Suppressor macrophage treated with lipopolysaccharide for 1 hour (primary cell): ENCODE measurements at places on chromosomes 3 and 15.

GRCh38 chr15:68792901-68793766 lies 27.6 kb downstream of the ANP32A start:
- peak; percentile 33 for DNase-seq

GRCh38 chr15:75307778-75308390 lies 25.2 kb downstream of the GOLGA6D start:
- DNase-seq: no peak

- no peak for DNase-seq
Measured at GRCh38 chr15:59229453-59229852, 22.8 kb downstream of the LDHAL6B start.

- peak; percentile 82 for DNase-seq
Measured at GRCh38 chr3:113245761-113246161, 34.4 kb downstream of the BOC start.

DNA sequence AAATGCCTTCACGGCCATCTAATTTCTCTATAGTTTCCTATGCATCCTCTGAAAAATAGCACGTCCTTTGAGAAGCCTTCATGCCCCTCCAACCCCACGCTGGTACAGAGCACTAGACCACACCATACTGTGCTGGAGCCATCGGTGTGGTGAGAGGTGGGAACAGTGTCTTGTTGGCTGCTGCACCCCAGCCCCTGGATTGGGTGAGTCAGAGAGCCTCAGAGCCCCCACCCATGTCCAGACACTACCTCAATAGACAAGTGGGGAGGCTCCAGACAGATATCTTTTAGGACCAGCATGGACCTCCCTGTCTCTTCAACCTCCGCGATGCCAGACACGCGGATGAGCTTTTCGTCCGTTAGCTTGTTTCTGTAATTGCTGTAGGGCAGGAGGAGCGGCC lies 12.1 kb upstream of the TGM5 start:
- no peak for DNase-seq

- DNase-seq: no peak
Measured at GRCh38 chr3:62546266-62546665, 172.9 kb upstream of the FEZF2 start.

GRCh38 chr3:185561374-185561943 lies 9.1 kb upstream of the LIPH start:
- DNase-seq: peak; percentile 24

DNA sequence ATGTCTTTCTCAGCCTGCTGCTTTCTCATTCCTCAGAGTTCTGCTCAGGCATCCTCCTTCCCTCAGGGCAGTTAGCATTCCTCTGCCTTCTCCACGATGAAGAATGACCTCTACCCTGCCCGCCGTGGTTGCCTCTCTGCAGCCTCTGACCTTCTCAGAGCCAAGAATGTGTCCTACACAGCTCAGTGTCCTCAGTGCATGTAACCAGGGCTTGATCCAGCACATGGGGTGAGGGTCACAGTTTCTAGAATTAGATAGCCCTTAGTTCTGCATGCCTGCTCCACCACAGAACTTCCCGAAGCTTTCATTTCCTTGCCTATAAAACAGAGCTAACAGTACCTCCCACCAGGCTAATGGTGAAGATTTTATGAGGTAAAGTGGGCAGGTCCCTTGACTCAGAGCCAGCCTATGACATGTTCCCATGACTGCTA lies 182.1 kb downstream of the CLSTN2 start:
- DNase-seq: no peak

DNA sequence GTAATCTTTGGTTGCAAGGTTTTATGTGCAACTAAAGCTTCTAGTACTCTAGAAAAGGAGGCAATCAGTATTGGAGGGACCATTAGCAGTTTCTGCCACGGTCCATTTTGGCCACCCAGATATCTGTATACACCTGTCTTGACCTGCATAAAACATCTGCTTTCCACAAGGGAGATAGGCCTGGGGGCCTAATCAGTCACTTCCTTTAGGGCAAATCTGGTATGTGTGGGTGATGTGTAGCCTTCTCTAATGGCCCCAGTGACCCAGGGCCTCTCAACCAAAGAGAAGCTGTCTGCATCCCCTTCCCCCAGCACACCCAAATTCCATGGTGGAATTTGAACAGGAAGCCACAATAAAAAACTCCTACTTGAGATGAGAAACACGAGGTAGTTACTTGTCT lies 19.5 kb downstream of the IRAK2 start:
- DNase-seq: no peak

DNA sequence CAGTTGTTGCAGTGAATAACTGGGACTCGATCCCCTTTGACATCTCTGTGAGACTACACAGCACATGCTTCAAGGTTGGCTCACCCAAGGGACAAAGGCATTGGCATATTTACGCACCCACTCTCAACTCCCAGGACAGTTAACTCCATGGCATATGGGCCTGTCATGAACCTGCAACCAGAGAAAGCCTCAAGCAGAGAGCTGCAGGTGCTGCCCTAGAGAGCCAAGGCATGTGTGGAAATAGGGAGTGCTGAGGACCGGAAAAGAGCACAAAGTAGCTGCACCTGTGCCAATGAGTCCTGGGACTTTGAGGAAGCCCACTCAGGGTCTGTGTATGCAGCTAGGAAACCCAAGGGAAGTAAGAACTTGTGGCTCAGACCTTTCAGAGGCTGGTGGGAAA lies 32.9 kb upstream of the SLC24A5 start:
- DNase-seq: no peak

- no peak for DNase-seq
Measured at GRCh38 chr3:141275511-141275910, 43.9 kb downstream of the PXYLP1 start.

GRCh38 chr3:89925976-89926375 lies 818.6 kb downstream of the EPHA3 start:
- no peak for DNase-seq

- peak; percentile 6 for DNase-seq
Measured at GRCh38 chr3:109804697-109805096, 467.4 kb upstream of the DPPA4 start.

DNA sequence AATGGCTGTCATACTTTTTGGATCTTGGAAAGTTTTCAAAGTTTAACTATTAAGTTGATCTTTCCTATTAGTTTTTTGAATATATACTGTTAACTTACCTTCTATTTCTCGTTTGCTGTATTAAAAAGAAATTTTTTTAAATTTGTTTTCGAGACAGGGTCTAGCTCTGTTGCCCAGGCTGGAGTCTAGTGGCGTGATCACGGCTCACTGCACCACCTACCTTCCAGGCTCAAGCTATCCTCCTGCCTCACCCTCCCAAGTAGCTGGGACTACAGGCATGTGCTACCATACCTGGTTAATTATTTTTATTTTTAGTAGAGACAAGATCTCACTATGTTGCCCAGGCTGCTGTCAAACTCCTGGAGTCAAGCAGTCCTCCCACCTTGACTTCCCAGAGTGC lies 4.6 kb downstream of the KNL1 start:
- no peak for DNase-seq

DNA sequence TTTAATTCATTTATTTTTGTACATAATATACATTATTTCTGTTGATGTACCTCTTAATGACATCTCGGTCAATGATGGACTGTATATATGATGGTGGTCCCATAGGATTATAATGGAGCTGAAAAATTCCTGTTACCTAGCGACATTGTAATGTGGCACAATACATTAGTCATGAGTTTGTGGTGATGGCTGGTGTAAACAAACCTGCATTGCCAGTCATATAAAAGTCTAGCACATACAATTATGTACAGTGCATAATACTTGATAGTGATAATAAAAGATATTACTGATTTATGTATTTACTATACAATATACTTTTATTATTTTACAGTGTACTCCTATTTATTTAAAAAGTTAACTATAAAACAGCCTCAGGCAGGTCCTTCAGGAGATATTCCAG lies 15.1 kb downstream of the TTC14 start:
- no peak for DNase-seq

DNA sequence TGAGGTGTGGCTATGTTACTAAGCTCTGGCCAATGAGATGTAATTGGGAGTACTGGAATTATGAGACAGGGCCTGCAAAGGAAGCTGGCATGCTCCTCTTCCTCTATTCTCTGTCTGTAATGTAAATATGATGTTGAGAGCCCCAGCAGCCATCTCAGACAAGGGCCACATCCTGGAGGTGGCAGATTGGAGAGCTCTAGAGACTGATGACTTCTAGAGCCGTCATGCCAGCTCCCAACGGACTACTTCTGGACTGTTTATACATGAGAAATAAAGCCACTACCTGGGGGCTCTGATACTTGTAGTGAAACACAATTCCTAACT lies 19.7 kb downstream of the PLD1 start:
- DNase-seq: no peak

DNA sequence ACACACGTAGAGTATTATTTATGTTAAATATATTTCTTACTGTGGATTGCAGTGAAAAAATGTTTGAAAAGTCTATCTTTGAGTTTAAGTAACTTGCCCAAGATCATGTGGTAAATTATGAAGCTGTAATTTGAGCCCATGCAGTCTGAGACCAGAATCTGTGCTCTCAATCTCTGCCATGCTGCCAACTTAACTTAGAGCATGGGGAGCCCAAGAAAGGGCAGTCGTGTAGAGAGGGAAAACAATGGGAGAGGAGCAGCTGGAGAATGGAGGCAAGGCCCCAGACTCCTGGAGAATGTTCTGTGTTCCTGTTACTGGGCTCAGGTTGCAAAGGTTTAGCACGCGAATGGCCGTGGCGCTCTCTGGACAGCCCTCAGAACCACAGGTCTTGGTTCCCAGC lies 311.6 kb upstream of the RASGRP1 start:
- DNase-seq: no peak

GRCh38 chr3:154616298-154616697 lies 186.3 kb upstream of the GPR149 start:
- no peak for DNase-seq

DNA sequence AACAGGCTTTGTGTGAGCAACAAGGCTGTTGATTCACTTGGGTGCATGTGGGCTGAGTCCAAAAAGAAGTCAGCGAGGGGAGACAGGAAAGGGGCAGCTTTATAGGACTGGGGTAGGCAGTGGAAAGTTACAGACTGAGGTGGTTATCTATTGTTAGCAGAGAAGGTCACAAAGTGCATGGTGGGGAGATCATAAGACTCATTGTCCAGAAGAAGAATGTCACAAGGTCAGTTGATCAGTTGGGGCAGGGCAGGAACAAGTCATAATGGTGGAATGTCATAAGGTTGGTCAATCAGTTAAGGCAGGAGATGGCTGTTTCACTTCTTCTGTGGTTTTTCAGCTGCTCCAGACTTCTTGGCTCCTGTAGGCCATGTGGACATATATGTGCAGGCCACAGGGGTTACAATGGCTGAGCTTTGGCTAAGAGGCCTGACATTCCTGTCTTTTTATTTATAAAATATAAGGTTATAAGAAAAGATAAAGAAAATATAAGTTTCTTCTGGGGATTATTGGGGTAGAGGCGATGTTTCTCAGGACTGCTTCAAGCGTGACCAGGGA lies 69.5 kb upstream of the SNTN start:
- DNase-seq: no peak

GRCh38 chr15:96535148-96535547 lies 204.6 kb downstream of the NR2F2 start:
- DNase-seq: no peak

DNA sequence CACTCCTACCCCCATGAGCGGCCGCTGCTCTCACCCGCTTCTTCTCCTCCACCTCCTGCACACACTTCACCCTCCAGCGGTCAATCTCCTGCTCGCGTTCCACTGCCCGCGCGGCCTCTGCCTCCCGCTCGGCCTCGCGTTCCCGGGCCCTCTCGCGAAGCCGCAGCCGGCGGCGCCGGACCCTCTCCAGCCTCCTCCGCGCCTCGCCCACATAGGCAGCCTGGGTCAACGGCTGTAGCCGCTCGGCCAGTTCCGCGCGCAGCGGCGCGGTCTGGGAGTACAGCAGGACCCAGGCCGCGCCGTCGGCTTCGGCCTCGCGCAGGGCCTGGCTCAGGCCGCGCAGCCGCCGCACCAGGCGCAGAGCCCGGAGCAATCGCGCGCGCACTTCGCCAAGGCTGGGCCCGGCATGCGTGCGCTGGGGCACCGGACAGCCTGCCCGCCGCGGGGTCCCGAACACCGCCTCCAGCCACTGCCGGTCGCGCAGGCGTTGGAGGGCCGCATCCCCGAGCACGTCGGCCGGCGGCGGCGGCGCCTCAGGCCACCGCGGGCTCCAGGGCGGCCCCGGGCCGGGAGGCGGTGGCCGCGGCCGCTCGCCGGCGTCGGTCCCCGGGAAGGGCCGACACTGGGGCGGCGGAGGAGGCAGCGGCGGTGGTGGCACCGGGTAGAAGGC lies 595 bp downstream of the PDCD7 start:
- DNase-seq: peak; percentile 87

DNA sequence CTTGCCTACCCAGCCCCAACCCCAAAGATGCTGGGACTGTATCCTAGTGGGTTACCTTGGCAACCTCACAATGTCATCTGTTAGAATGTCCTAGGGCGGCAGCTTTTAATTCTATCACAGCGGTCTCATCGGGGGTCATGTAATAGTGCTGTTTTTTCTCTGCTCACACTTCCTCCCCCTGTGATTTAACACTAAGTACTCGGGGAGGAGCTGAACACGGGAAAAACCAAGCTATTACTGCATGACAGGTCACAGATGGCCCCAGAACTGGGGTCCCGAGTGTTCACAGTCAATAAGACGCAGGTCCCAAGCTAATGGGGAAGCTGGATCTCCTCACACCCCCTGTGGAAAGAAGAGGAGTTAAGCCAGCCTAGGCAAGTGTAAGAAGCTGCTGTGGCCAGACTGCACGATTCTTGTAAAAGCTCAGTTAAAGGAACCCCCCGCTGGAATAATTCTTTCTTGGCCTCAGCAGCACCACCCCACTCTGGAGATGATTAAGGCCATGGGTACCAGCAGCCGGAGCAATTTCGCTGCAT lies 2.5 kb upstream of the RFTN1 start:
- DNase-seq: peak; percentile 51

DNA sequence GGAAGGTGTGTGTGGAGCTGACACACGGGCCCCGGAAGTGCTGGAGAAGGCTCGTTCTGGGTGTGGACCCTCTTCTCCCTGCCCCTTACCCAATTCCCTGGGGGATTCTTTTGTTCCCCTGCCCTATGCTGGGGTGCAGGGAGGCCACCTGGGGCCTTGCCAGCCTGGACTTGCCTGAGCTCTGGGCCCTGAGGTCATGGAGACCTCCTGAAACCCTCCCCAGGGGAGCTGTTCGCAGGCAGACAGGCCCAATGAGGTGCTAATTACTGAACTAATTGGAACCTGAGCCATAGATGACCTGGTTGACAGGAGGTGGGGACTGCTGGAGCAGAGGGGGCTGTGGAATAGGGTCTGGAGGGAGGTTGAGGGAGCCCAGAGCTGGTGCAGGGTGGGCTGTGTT lies 9.4 kb upstream of the C15orf39 start:
- DNase-seq: no peak

GRCh38 chr3:71681224-71681668 lies 44.0 kb downstream of the EIF4E3 start:
- peak; percentile 81 for DNase-seq

GRCh38 chr3:14344351-14344750 lies 58.1 kb upstream of the SLC6A6 start:
- DNase-seq: no peak

- no peak for DNase-seq
Measured at GRCh38 chr3:41307065-41307464, 107.8 kb downstream of the CTNNB1 start.
